ENCODE measurements at places on chromosomes 2 and 18. TPM values are rescaled to one million over a fixed set of nuclear protein-coding genes. Genes with fewer than 3 reads are reported as not detected.

OR6B2 gene
- not detected for total RNA-seq

TXNL4A gene
- total RNA-seq, result 50.1 TPM

TGFBRAP1 gene
- total RNA-seq, result 9.8 TPM

KIAA2012 gene
- total RNA-seq, result not detected

SLC19A3 gene
- 0.59 TPM for total RNA-seq

All from bronchus fibroblast of lung (primary cell).